CD4-positive, alpha-beta memory T cell (primary cell): ENCODE measurements at places on chromosomes 12 and 14.

- DNase-seq = no peak
Measured at GRCh38 chr12:3134126-3134525, 56.9 kb downstream of the TSPAN9 start.

DNA sequence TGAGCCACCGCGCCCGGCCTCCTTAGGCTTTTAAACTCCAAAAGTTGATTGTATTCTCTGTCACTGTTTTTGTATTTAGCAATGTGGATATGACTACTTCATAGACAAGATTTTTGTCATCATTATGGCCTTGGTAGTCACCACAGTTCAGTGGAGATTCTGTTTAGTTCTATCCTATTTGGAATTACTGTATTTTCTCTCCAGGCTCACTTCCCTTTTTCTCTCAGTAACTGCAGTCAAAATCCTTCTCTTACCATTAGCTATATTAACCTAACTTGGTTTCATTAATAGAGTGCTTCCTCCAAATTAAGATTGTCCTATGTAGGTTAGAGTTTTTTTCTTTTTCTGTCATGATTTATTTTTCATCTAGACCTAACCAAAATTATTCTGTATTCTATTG, 283.9 kb downstream of the TMTC2 start:
- DNase-seq = no peak

DNA sequence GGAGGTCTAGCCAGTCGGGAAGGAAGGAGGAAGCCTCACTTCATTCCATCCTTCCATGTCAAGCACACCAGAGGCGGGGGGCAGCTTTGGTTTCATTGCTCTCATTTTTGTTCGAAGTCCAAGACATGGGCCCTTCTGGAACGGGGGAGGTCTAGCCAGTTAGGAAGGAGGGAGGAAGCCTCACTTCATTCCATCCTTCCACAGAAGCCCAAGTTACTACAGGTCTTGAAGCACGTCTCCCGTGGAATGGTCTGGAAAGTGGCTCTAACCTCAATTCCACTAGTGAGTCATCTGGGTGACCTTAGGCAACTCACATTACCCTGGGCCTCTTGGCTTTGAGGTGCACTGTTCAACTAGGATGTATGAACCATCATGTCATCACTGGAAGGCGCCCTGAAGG, 156.3 kb downstream of the NTF3 start:
- no peak for DNase-seq

DNA sequence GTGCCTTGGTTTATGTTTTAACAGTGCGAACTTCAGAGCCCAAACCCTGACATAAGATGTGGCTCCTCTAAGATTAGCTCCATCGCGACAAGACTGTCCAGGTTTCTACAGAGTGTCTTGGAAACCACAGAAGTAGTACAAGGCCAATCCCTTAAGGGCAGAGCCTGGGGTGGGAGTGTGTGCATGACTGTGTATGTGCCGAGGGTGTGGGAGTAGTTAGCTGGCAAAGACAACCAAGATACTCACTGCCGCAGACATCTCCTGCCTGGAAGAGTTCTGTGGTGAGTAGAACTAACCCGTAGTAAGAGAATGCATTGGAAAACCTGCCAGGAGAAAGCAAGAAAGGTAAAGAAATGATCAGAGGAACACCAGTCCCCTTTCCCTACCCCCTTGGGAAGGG, 54.1 kb downstream of the DAO start:
- DNase-seq = no peak

- no peak for DNase-seq
Measured at GRCh38 chr12:16506394-16506793, 99.6 kb downstream of the LMO3 start.

- no peak for DNase-seq
Measured at GRCh38 chr14:46300765-46301164, 350.8 kb downstream of the RPL10L start.

DNA sequence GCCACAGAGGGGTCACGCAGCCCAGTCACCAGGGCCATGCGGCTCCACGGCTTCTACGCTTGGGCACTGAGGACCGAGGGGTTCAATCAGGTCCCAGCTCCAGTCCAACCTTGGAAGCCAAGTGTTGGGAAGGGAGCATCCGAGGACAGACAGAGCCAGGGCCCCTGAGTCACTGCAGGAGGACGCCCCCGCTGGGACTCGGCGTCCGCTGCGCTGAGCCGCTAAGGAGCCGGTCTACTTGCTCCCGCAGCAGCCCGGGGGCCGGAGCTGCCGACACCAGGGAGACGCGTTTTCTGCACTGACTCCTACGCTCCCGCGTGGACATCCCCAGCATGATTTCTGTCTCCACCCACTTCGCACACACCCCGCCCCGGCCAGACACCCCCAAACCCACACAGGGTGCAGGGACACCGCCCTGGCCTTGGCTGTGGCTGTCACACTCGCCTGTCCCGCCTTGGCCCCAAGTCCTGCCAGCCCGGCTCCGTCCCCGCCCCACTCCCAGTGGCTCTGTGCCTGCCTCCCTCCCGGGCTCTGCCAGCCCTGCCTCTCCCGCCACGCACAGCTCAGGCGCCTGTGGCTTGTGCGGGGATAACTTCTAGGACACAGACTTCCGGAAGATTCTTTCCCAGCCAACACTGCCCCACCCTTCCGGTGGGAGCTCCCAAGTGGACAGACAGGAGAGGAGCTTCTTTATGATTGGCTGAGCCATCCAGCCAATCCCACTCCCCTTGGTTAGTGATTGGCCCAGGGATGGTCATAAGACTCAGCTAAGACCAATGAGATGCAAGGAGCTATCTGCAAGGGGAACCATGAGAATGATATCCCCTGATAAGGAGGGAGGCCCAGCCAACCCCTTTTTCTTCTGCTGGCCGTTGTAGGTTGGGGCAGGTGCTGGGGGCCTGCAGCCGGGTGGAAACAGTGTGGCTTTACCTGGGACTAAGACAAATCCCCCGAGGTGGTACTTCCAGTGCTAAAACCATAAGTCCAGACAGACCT, 118.9 kb upstream of the SFSWAP start:
- no peak for DNase-seq

- DNase-seq = no peak
Measured at GRCh38 chr12:6822426-6823135, 960 bp downstream of the GPR162 start.

DNA sequence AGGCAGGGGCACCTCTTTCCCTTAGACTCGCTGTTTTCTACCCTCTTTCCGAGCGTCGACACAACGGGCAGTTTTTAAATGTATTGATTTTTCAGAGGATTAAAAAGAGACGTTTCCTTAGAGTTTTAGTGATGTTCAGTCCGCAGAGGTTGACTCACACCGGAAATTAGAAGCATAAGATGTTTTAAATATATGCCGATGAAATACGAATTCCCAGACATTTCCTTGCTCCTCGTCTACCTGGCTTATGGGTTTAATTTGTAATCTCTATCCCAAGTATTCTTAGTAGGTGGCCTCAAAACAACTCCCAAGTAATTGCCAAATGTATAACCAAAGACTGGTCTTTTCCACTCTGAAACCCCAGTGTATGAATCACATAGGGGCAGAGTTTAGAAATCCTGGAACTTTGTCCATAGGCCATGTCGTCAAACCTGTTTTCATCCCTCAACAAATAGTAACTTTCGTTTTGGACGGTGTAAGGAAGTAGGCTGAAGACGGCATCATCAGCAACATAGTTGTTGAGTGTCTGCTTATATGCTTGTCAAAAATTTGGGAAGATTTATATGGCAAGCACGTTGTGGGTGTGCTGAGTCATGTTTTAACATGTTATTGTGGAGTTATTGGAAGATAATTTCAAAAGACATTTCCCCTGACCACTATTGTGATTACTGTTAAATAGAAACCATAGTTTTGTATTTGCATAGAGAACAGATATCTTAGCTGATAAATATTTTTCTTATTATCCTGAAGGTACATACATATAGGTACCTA, 824 bp downstream of the TBK1 start:
- DNase-seq = no peak

DNA sequence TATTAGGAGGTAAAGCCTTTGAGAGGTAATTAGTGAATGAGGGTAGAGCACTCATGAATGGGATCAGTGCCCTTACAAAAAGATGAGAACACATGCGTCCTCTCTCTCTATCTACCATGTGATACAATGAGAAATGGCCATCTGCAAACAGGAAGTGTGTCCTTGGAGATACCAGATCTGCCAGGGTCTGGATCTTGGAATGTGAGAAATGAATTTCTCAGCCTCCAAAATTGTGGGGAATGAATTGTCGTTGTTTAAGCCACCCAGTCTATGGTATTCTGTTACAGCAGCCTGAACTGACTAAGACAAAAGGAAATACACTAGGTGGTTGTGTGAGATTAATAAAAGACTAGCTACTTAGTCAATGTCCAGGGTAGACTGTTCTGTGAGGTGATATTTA, 366.6 kb downstream of the NELL2 start:
- DNase-seq = no peak

- no peak for DNase-seq
Measured at GRCh38 chr12:87679251-87679650, 349.9 kb downstream of the C12orf50 start.

DNA sequence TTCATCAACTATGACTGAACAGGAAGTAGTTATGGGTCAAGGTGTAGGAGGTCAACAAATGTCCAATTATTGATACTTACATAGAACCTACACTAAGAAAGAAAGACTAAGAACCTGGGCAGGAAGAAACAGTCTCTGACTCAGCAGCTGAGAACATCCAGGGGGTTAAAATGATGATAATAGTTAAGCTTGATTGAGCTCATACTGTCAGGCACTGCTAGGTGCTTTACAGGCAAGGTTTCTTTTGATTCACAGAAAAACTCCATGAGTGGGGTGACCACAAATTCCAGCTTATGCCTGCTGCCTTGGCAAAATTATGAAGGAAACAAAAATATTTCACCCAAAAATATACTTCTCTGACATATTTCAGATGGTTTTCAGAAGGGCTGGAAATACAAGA, 75.0 kb downstream of the ACADS start:
- DNase-seq = no peak

GRCh38 chr12:84604551-84604950, 308.0 kb downstream of the SLC6A15 start:
- no peak for DNase-seq

DNA sequence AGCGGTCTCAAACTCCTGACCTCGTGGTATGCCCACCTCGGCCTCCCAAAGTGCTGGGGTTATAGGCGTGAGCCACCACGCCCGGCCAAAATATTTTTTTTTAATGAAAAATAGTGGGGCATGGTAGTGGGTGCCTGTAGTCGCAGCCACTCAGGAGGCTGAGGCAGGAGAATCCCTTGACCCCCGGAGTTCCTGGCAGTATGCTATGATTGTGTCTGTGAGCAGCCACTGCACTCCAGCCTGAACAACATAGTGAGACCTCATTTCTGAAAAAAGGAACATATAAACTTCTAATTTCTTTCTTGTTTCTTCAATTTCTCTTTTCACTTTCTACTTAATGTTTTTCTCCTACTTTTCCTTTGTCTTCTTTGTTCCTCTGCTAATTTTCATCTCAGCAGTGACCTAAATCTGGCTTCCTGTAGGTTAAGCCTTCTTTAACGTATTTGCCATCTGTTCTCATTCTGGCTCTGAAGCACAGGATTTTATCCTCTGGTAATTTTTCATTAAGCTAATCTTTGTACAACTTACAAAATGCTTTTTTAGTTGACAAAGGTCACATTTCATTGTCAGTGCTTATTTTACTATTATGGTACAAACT, 4.5 kb upstream of the RPGRIP1 start:
- DNase-seq = no peak
